ENCODE measurements at places on chromosomes 12 and 14.

GRCh38 chr12:62776575-62776974 lies 158.4 kb downstream of the PPM1H start:
- DNase-seq: no peak

DNA sequence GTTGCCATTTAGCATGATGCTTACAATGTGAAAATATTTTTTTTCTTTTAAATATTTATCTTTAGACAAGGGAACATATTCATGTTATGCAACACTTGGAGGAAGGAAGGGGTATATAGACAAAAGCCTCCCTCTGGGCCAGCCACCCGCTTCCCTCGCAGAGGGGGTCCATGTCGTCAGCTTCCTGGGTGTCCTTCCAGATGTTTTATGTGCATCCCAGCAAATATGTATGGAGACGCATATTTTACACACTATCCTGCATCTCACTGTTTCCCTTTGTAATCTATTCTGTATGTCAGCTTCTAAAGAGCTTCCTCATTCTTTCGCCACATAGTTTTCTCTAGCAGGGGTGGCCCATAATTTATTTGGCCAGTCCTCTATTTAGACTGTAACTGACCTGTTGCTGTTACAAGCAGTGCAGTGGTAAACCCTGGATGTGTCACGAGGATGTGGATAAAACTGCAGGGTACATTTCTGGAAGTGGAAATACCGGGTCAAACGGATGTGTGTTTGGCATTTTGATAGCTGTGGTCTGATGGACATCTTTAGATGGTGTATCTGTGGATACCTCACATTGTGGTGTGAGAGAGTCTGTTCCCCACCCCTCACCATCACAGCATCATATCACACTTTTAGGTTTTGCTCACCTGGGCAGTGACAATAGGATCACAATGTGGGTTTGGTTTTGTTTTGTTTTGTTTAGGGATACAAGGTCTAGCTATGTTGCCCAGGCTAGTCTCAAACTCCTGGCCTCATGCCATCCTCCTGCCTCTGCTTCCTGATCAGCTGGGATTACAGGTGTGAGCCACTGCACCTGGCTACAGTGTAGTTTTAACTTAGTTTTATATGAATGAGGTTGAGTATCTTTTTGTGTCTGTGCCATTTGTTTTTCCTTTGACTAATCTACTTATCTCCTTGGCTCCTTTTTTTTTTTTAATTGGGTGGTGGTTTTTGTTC lies 31.6 kb downstream of the FAM222A start:
- DNase-seq: no peak

DNA sequence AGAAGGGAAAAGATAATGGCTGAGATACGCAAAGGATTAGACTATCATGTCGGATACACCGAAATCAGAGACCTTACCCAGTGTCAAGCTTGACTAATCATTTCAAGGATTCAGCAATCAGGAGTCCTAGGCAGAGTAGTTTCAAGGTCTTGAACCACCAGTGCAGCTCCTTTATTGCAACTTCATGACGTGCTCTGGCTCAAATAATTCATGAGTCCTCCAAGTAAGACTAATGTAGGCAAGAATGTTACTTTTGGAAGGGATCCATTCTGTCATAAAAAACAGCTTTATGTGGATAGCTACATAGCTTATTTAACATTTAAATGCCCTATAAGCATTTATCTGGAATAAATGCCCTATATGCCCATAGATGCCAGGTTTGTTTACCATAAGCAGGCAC lies 123.2 kb downstream of the LMO3 start:
- no peak for DNase-seq

GRCh38 chr14:36519431-36520321 lies at the start of gene NKX2-1:
Gene NKX2-1, minus strand, starts transcription at chr14:36520232. Its CDS starts 103 bp downstream, at chr14:36520129.
- DNase-seq: no peak

DNA sequence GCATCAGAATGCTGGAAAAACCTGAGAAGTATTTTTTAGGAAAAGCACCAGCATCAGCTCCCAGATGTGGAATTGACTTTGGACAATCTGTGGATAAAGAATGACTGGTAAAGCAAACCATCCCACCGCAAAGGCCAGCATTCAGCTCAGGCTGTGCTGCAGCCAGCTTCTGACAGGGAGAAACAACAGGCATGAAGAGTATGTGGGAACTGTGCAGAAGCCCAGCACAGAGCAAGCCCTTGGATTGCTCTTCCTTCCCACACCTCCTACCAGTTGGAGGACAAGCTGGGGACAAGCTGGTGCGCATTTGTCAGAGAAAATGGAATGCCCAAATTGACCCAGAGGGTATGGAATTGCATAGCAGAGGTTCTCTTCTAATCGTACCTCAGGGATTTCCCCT lies 228.1 kb downstream of the ANO2 start:
- no peak for DNase-seq

GRCh38 chr12:127429551-127430285 lies 837.3 kb upstream of the TMEM132C start:
- no peak for DNase-seq

DNA sequence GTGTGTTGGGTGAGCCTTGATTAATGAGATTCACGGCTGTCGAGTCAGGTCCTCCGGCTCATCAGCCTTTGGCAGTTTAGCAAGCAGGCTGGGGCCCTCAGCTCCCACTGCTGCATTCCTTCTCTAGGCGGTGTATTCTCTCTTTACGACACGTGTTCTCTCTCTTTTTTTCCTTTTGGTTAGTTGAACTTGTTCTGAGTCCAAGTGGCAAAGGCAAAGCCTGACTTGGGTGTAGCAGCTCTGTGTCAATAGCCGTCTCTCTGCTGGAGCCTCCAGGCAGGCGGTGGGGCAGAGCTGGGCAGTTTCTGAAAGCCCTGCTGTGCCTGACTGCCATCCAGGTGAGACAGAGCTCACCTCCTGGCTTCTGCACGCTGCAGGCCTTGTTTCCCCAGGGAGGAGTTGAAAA lies 46.6 kb downstream of the SUSD6 start:
- no peak for DNase-seq

DNA sequence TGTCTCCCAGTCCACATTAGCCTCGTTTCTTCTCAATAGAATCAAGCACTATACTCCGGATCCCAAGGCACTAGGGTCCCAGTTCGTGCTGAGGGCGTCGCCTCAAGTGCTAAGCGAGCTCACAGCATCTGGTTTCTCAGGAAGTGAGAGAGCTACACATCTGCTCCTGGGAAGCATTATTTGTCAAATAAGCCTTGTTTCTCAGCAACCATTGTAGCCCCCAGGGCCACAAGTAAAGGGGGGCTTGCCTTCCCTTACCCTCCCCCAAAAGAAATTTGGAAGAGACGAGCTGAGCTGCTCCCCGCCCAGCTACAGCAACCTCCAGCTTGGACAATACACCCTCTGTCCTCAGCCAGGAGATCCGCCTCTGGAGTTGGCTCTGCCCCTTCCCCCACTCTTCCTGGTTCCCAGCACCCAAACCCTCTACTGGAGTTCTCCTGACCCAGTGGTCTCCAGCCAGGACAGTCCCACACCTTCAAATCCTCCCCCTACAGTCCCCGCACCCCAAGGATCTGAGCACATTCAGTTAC lies 5.7 kb upstream of the TNS2 start:
- DNase-seq: no peak

- DNase-seq: no peak
Observed at GRCh38 chr14:55846826-55847446, 266.9 kb downstream of the KTN1 start.

GRCh38 chr14:78451319-78451695 lies 281.1 kb downstream of the NRXN3 start:
- no peak for DNase-seq

- DNase-seq: no peak
Observed at GRCh38 chr14:40983604-40984003, 623.1 kb upstream of the LRFN5 start.

- no peak for DNase-seq
Observed at GRCh38 chr14:46215801-46216200, 435.8 kb downstream of the RPL10L start.

- no peak for DNase-seq
Observed at GRCh38 chr12:128137140-128137539, 129.8 kb upstream of the TMEM132C start.

DNA sequence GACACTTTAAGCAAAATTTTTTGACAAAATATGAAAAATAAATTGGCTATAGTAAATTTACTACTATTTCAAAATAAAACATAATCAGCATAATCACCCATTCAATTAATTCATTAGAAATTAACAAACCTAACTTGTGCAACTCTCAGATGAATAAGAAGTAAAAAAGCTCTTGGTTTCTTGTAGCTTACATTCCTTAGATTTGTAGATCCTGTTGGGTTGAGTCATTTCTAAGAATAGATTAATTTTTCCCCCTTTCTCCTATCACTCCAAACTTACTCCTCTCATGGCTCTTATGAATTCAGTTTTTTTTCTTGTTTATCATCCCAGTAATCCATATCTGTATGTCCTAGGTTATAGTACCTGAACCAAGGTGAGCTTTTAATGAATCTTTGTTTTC lies 230.9 kb upstream of the LRIG3 start:
- no peak for DNase-seq

DNA sequence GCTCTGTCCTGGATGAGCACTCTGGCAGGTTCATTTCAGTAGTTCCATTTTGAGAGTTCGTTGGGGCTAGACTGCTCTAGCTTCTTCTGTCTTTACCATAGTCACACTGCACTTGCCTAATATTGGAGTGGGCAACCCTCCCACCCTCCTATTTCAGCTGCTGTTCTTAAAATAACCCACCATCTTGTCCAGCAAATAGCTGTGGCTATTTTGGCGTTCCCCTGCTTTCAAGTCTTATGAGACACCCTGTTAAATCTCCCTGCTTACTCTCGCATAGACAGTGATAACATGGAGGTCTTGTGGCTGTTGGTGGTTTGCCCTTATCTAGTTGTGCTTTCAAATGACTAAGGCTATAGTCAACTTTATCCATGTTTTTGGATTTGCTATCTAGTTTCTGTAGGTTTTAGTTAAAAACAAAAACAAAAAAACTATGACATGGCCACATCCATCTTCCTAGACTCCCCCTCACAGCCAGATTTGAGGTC lies 65.5 kb downstream of the LRP6 start:
- no peak for DNase-seq
